ENCODE measurements at places on chromosomes 7 and 10.
A peak's percentile ranks its signal among the peaks of the same experiment; 100 is the strongest.

- no peak for DNase-seq
Observed at GRCh38 chr7:28596245-28596935, 184.1 kb downstream of the CREB5 start.

GRCh38 chr10:97399843-97400545 is 1.1 kb downstream of the RRP12 start:
- DNase-seq, result peak; percentile 23

DNA sequence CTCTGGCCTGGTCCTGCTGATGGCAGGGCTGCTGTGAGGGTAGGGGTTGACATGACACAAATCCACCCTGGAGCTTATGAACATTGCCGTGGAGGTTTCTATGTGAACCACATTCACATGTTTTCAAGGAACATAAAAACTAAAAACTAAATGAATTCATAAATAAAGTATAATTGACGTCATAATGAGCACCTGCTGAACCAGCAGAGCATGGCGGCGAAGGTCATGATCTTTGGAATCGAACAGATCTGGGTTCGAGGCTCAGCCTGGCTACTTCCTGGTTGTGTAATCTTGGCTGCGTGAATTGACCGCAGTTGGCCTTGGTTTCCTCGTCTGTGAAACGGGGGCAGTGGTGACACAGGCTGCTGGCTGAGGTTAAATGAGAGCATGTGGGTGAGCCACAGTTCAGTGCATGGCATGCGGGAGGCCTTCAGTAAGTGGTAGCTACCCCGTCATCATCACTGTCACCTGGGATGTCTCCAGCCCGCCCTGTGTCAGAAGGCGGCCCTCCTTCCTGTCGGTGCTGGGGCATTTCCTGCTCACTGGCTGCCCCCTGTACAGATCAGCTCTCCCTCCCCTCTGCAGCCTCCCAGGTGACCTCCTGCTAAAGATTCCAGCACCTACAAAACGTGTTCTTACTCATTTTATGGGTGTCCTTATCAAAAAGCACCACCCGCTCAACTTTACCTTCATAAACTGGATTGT is 190.3 kb upstream of the SHH start:
- DNase-seq, result no peak

DNA sequence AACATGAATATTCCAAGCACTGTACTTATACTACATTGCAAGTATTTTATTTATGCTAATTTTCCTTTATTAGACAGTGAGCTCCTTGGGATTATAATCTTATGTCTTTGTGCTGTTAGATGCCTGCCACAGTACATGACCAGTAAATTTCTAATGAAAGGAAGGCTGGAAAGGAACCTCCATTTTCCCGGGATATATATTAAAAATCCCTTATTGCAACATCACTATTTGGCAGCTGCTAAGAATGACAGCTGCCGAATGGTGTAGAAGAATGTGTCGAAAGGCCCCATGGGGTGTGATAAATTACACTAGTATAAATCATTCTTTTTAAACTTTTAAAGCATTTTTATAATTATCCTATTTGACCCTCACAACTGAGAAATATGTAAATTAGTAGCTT is 59.1 kb downstream of the TFAM start:
- DNase-seq, result no peak

DNA sequence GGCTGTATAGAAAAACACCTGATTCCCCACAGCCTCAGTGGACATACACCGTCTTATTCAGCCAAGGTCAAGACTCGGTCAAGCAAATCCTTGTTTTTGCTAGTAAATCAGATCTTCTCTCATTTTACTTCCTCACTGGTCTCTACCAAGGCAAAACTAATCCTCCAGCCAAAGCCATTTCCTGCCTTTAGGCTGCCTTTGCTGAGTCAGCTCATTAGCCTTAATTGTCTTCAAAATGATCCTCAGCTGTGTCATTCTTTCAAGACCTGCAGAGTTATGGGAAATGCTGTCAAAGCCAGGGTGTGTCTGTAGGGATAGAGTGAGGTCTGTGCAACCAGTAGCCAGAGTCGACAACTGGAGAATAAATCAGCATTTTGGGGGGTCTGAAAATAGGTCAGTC is 107.2 kb upstream of the FAM180A start:
- DNase-seq, result no peak

DNA sequence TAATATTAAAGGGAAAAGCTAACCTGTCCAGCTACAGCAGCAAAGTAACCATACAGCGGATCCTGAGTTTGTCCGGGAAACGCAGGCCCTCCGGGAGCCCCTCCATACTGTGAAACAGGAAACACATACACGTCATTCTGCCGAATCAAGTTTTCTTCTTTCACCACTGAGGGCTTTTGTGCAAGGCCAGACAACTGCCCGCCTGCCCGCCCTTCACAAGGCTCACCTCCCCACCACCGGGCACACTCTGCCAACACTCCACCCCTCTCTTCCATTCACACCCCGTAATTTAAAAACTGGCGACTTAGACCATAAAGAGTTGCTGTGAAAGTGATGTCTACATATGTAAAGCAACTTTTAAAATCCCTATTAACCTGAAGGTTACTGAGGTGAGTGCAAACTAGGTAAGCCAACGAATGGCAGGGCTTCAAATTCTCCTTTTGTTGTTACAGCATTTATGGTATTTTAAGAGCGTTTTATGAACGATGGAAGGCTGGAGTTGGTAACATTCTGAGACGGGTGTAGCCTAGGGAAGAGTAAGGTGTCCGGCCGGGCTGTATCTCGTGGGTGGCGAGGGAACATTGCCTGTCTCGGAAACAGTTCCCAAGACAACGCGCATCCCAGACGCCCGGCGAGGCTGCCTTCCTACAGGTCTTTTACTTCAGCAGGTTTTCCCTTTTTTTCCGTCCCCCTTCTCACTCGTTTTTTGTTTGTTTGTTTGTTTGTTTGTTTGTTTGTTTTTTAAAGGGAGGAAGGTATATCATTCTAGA is 817 bp downstream of the SRI start:
- DNase-seq, result peak; percentile 51

GRCh38 chr7:26406433-26406832 is 114.8 kb downstream of the SNX10 start:
- no peak for DNase-seq

DNA sequence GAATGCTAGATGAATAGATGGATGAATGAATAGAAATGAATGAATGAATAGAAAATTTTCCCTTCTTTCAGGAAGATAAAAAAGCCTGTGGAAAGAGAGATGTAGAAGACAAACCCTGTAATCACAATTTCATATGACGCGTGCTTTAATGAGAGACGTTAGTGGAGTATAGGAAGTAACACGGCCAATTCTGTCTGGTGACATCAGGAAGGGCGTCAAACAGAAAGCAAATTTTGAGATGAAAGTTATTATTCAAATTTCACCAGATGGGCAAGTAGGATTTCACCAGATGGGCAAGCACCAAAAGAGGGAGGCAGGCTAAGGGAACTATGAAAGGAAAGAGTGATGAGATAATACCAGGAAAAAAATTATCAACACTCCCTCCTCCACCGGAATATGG is 128.9 kb upstream of the PRSS1 start:
- no peak for DNase-seq

- no peak for DNase-seq
Observed at GRCh38 chr10:93274419-93274818, 200.7 kb downstream of the CYP26A1 start.

DNA sequence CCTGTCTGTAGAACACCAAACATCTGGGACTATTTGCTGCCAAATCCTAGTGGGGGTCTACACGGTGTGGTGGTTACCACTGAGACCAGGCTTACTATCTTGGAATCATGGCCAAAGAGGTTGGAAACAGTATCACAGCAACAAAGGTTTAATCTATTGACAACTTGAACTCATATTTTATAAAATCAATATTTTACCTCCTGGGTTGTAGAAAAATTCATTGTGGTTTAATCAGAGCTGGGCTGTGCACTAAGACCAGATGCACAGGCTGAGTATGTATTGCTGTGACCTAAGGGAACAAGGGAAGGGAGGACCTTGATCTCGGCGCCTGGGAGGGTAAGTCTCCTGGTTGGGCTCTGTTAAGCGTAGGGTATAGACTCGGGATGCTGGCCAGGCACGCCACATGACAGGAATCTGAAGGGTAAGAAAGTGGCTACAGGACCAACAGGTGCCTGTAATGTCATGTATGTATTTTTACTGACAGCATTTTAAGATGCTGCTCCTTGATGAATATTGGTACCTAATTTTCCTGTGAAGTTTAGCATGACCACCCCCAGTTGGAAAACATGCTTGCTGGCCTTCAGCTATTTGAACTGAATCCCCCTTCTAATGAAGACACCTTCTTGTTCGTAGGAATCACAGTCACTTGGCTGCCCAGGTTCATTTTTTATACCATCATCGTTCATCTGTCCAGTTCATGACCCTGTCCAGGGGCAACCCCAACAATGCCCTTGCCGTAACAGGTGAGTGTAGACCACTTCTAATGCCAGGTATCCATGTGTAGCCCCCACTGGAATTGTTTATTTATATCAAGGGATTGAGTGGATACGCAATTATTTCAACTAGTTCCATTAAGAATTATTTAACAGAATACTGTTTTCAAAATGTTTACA is 79.5 kb downstream of the EZH2 start:
- no peak for DNase-seq

- DNase-seq, result no peak
Observed at GRCh38 chr7:13017333-13017857, 330.0 kb downstream of the ARL4A start.

DNA sequence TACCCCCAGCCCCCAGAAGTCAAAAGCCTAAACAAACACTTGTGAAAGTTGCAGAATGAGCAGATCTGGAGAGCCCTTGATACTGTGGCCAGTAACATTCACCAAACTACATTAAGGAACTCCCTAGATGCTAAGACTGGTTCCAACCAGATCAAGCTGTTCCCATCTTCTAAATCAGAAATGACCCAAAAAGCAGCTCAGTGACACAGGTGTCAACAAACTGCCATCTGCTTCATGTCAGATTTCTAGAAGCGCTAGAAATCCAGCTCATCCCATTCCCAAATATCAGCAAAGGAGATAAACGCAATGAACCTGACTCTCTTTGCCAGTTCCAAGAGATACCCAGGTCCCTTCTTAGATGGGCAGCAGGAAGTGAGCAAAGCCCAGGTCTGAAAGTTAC is 90.6 kb downstream of the GFRA1 start:
- no peak for DNase-seq

DNA sequence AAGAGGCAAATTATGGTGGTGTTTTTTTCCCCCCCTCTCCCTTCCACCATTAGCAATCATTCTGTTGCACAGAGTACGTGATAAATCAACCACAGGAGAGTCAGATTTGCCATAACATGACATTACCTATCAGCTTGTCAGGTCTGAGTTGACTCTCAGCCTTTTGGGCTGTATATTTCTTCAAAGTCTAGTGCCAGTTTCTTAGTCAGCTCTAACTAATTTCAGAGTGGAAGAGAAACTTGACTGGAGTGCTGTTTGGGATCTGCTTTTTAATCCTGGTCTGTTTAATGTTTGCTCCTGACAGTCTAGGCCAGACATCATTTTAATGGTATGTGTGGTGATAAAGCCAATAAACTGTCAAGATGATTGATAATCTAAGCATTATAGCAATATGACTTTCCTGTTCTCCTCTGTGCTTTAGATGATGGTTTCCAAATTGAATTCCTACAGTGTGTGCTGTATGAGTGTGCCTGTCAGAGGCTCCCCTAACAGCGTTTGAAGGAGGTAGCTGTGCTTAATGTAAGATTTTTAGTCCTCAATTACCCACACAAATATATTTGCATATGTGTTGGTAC is 76.9 kb downstream of the LRMDA start:
- no peak for DNase-seq

- DNase-seq, result no peak
Observed at GRCh38 chr10:74875966-74876365, 49.6 kb downstream of the KAT6B start.

GRCh38 chr10:86110156-86110786 is 256.3 kb downstream of the GRID1 start:
- DNase-seq, result no peak

DNA sequence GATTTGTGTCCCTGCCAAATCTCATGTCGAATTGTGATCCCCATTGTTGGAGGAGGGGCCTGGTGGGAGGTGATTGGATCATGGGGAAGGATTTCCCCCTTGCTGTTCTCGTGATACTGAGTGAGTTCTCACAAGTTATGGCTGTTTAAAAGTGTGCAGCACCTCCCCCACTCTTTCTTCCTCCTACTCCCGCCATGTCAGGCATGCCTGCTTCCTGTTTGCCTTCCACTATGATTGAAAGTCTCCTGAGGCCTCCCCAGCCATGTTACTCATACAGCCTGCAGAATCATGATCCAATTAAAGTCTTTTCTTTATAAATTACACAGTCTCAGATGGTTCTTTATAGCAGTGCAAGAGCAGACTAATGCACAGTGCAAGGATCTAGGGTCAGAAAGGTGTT is 75.4 kb downstream of the CALD1 start:
- no peak for DNase-seq

- no peak for DNase-seq
Observed at GRCh38 chr7:106681815-106682495, 21.0 kb upstream of the CCDC71L start.

DNA sequence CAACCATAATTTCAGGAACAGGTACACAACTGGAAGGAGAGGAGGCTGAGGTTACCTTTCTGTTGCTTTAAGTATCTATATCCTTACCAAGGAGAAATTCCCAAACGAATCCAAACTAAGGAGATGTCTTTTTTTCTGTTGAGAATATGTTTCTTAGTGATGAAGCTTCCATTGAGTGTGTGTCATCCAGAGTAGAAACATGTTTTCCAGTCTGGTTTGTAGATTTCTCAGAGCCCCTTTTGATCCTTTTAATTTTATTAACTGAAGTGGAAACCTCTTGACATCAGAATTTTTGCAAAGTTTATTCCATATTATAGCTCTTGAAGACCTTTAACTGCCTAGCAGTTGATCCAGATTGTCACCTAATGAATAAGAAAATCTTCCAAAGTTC is 207.1 kb upstream of the FERD3L start:
- DNase-seq, result no peak
